ENCODE measurements at places on chromosomes 6 and 20.

DNA sequence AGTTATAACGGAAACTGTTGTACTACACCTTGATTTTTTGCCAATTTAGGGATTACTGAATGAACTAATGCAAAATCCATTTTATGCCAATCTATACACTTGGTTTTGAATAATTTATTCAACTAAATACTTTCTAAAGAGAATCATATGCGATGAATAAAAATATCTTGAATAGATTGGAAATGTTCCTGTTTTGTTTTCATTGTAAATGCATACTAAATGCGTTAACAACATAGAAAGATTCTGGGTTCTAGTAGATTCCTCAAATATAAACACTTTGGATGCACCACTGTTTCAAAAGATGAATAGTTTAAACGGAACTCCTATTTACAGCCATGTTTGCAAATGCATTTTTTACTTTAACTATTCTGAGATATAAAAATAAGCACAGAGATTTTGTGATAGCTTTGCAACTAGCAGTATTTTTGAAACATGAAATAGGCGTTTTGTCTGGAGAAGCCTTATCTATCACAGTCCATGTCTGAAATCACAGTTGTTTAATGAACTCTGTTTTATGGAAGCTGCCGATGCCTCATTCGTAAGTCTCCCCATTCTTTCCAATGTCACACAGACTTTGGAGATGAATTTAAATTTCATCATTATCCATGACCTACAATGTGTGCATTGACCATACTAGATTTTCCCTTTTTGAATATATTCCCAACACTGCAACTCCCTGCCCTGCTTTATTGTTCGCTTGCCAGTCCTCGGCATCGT, 277.7 kb upstream of the QKI start:
- DNase-seq = no peak

GRCh38 chr6:154343473-154344308, 12.9 kb downstream of the IPCEF1 start:
- no peak for DNase-seq

DNA sequence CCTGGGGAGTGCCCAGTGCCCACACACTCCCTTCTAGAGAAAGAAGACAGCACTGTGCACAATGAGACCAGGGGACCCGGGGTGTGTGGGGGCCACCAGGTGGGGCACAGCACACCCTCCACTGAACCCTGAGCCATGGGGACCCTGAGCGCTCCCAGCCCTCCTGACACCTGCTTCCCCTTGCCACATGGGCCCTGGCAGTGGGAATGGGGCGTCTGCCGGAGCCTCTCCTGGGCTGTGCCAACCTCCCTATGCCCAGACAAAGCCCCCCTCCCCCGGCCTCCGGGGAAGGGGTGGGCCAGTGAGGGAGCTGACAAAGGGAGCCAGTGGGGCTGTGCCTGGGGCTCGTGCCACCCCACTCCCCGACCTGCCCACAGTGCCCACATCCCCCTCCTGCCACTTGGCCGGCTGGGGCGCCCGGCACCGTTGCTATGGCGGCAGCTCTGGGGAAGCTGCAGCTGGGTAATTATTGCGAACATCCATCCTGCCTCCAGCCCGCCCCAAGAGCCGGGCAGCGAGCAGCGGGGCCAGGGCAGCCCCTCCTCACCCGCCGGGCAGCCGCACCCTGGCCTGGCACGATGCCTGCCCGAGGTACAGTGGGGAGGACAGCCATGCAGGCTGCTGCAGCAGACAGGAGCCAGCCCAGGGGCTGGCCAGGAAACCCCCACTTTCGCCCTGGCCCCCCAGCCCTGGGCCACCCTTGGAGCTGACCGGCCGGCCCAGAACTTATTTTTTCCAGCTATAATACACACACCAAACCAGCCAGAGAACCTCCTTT, 41.9 kb upstream of the NOL4L start:
- no peak for DNase-seq

GRCh38 chr20:62303340-62304226, 786 bp downstream of the ADRM1 start:
- DNase-seq = no peak

DNA sequence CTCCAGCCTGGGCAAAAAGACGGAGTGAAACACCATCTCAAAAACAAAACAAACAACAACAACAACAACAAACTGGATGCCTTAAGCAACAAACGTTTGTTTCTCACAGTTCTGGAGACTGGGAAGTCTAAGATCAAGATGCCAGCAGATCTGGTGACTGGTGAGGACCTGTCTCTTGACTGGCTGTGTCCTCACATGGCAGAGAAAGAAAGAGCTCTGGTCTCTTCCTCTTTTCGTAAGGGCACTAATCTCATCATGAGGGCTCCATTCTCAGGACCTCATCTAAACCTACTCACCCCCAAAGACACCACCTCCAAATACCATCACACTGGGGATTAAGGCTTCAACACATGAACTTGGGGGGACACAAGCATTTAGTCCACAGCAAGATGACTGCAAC, 13.5 kb upstream of the GFOD1 start:
- DNase-seq = no peak

- no peak for DNase-seq
These were observed 17.2 kb upstream of the TBC1D20 start for GRCh38 chr20:479487-479886.

- no peak for DNase-seq
These were observed 2.4 kb upstream of the DBNDD2 start for GRCh38 chr20:45405571-45406259.

DNA sequence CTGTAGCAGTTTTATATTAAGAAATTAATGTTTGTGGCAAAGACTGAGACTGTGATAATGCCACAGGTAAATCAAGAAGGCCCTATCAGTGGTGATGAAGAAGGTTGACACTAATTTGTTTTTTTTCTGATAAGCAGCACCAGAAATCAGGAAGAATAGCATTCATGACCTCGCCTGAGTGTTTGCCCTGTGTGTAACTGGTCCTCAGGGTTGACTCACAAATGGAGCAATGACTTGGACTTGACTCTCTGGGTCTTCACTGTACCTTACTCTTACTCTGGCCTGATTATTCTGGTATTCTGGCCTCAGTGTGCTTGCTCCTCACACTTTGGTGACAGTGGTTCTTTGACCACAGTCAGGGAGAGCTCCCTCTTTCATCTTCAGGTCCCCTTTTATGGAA, 243.9 kb downstream of the HAO1 start:
- DNase-seq = no peak

DNA sequence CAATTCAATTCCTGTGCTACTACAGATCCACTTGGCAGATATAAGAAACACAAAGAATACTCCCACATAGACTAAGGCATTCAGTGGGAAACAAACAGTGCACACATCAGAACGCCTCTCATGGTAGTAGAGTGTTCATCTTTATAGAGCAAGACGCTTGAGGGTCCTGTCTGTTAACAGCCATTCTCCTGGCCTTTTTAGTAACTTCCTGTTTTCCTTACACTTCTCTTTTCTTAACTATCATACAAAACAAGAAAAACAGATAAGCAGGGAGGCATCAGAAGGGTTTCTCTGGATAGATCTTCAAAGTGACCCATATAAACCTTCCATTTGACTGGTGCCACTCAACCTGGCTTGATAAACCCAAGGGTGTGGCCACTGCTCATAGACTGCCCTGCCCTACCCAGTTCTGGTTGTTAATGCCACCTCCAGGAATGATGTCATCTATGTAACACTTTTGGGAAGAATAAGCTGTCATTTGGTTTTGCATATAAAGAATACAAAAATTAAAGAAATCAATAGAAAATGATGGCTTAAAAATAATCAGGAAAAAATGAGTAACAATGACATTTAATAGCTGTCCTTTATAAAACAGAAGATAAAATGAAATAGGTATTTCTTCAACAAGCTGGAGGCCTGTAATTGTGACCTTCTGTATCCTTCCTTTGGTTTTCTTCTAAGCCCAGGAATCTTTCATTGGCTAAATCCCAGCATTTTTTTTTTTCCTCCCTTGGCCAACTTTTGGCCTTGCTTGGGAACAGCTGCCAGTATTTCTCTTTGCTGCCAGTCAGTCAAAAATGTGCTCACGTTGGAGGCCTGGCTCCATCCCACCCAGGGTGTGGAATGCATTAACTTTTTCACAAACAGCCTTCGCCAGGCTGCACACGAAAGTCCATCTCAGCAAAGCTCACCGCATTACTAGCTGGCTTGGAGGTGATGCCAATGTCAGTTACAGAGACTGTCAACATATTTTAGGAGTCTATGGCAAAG, 103.5 kb downstream of the GJA10 start:
- no peak for DNase-seq

GRCh38 chr6:151015101-151015700, 149.7 kb downstream of the MTHFD1L start:
- DNase-seq = no peak

DNA sequence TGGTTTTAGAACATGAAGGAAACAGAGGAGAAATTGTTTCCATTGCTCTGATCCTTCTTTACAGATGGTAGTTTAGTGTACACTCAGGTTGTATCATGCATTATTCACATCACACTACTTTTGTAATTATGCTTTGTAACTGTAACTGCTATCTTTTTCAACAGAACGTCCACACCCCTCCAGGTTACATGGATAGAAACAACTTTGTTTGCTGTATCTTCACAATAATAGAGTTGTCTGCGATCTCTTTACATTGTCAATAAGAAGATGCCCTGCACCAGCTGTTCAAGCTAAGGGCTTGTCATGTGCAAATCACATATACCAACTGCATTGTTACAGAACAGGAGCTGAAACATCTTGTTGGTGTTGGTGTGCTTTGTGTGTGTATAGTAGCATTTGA, 67.9 kb upstream of the MAP7 start:
- no peak for DNase-seq

GRCh38 chr6:137222381-137222780, 3.2 kb upstream of the IFNGR1 start:
- DNase-seq = no peak

GRCh38 chr6:79257381-79258205, 23.1 kb upstream of the HMGN3 start:
- no peak for DNase-seq

GRCh38 chr6:110317646-110318045, 40.5 kb downstream of the METTL24 start:
- DNase-seq = no peak

DNA sequence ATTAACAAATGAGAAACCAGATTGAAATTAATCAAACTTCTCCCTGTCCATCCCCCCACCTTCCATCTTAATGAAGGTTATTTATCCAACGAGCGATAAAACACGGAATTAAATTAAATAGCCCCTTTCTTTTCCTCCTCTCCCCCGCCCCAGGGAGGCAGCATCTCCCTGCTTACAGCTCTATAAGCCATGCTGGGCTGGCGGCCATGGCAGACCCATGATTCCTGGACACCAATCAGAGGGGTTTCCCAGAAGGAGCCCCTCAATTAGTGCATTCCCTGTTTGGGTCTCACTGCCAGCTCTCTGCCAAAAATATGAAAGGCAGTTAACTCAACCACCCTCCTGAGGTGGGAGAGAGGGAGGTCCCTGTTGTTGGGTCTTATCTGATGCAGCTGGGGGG, 33.8 kb downstream of the GRM4 start:
- DNase-seq = no peak

GRCh38 chr20:16785226-16785625, 37.1 kb downstream of the OTOR start:
- DNase-seq = no peak

DNA sequence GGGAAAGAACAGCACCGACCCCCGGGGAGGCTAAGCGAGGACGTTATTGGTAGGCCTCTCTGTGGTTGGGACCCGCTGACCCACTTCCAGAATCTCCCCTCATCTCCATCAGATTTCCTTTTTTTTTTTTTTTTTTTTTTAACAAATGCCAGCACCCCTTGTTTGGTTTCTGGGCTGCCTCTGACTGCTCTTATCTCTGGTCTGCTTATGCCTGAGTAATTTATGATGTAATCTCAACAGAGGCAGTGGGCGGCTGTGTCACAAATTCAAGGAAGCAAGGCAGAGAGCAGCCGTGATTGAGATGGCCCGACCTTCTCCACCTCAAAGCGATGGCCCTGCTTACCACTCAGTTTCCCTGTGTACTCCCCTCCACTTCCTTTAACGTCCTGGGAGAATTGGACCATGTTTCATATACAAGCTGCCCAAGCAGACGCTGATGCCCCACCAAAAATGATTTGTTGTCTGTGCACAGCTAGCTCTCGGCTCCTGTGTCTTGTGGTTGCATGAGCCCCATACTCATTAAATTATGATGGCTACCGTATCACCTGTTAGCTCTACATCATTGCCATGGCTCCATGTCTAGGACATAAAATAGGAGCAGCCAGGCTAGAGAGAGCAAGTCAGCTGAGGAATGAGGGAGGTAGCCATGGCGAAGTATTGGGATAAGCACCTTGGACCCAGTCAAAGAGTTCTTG, 98.1 kb downstream of the ZNF217 start:
- no peak for DNase-seq

DNA sequence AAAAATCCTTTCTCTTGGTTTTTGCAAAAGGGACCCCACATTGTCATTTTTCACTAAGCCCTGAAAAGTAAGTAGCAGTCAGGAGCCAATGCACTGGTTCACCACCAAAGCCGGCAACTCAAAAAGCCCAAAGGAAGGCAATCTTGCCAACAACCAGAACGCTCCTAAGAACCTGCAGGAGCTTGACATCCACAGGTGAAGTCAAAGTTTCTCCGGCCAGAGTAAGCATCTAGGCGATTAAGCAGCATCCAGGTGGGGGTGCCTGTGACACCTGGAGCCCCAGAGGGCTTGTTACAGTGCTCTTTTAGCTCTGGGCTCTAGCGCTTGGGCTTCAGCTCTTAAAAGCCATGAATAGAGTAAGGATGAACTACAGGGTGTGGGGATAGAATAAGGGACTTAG, 36.1 kb downstream of the SLC35D3 start:
- DNase-seq = no peak

GRCh38 chr20:35001596-35002362, 46.1 kb downstream of the MYH7B start:
- DNase-seq = no peak

- no peak for DNase-seq
These were observed 126.6 kb downstream of the TIAM2 start for GRCh38 chr6:155121699-155122098.

DNA sequence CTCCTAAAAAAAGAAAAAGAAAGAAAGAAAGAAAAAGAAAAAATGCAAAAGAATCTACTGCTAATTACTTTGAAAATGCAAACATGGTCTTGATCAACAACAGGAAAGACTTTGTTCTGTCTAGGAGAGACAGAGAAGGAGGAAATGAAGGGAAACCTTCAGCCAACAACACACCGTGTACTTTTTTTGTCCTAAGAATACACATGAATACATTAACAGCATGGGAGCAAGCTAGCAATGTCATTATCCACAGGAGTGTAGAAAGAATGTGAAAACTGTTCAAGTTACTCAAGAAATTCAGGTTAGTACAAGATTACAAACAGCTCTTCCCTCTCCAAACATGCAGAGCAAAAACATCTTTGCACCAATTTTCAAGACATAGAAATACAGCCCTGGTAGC, 326.3 kb downstream of the UBE3D start:
- DNase-seq = no peak
